ENCODE measurements at places on chromosomes 12 and 14.

GRCh38 chr14:23186913-23187654 lies 3.6 kb upstream of the SLC7A8 start:
- no peak for DNase-seq

- peak; percentile 4 for DNase-seq
These were observed 21.8 kb downstream of the CFAP251 start for GRCh38 chr12:121939992-121940766.

DNA sequence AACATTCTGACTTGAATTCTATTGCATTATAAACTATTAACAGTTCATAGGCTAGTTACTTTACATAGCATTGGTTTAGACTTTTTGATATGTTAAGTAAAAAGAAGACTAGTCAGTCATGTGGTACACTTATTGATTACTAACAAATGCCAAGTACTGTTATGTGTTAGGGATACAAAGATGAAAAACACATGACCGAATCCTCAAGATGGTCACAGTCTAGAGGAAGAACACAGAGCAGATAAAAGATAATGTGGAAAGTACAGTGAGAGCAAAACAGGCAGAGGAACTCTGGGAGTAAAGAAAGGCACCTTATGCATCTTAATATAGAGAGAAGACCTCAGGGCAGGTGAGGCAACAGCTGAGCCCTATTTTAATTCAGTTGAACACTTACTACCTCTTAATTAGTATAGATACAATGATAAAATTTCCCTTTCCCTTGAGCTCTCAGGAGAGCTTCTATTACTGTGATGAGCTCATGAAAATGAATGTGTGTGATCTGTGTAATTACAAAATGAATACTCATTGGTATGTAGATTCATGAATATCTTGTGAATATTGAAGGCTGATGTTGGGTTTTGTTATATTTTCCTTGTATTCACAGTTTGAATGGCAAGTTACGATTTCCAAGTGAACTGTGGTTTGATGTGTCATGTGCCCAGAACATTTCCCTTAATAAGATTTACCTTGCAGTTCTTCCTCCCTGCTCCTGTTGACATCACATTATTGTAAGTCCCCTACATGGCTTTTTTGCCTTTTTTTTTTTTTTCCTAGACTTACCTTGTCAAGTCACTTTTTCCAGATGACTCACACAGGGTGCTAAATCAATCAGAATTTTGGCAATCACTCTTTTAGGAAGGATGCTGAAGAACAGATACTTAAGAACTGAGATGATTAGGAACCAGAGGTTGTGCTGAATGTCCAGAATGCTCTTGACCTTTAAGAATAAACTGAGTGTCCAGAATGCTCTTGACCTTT lies 29.5 kb upstream of the MSRB3 start:
- no peak for DNase-seq

GRCh38 chr12:72105849-72106248 lies 166.3 kb upstream of the TRHDE start:
- DNase-seq = no peak

DNA sequence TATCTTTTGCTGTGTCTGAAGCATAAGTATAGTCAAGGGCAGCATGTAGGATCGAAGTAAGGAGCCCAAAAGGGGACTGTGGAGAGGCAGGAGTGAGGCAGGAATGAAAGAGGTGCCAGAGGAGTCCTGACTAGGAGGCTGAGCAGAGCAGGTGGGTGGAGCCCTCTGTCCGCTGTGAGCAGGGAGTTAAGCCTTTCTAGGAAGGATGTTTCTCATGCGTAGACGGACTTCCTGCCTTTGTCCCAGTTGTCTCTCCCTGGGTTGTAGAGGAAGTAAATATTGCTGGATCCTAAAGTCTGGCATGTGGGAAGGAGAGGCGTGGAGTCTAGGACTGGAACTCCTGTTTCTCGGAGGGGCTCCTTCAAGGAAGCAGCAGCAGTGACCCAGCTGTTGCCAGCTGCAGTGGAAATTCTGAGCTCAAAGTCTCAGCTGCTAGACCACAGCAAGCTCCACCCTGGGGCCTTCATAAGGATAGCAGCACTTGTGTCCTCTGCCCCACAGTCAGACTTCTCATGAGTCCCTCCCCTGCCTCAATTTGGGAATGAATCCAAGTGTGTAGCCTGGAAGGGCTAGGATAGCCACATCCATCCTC lies 44.0 kb downstream of the RBMS2 start:
- peak; percentile 88 for DNase-seq

All from mesenteric fat pad (tissue), 1 donor.